ENCODE measurements at places on chromosomes 13 and 19.
A peak's percentile ranks its signal among the peaks of the same experiment; 100 is the strongest.

DNA sequence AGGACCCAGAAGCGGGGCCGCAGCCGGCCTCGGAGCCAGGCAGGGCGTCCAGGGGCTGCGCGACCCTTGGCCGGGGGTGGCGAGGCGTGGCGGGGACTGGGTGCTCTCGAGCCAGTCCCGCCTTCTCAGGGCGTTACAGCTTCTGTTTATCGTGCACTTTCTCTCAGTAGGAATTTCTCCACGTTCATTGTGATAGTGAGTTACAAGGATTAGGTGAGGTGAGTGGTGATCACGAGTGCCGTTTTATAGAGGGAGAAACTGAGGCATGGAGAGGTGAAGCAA is 600 bp downstream of the AP1M1 start:
- peak; percentile 88 for DNase-seq

DNA sequence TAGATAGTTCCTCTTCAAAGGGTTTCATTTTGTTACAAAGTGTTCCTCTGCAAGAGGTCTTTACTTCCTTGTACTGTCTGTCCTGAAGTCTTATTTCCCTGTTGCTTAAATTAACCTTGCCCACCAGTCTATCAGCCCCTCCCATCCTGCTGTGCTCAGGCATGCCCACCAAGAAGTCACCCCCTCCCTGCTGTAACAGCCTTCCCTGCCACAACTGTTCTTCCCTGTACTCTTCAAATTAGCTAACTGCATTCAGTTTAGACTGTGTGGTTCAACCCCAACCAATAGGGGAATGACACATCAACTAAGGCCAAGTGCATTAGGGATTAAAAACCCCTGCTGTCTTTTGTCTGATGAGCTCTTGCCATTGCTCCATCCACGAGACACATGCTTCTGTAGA is 34.4 kb upstream of the ZNF562 start:
- no peak for DNase-seq

DNA sequence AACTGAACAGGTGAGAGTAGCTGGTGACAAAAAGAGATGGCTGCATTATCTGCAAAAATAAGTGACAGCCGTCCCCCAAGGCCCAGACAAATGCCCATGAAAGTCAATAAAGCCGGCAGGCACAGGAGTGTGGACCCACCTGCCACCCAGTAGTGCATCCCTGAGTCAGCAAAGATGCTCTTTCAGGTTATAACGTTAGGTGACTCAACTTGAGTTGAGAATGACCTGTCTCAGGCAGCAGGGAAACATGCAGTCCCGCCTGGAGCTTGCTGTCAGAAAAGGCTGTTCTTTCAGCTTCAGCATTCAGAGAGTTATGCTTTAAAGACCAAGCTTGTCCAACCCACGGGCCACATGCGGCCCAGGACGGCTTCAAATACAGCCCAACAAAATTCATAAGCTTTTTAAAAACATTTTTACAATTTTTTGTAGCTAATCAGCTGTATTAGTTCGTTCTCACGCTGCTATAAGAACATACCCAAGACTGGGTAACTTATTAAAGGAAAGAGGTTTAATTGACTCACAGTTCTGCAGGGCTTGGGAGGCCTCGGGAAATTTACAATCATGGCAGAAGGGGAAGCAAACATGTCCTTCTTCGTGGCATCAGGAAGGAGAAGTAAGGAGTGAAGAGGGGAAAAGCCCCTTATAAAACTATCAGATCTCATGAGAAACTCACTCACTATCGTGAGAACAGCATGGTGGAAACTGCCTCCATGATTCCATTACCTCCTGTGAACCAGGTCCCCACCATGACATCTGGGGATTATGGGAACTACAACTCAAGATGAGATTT is 110.4 kb downstream of the RAB20 start:
- DNase-seq = no peak

DNA sequence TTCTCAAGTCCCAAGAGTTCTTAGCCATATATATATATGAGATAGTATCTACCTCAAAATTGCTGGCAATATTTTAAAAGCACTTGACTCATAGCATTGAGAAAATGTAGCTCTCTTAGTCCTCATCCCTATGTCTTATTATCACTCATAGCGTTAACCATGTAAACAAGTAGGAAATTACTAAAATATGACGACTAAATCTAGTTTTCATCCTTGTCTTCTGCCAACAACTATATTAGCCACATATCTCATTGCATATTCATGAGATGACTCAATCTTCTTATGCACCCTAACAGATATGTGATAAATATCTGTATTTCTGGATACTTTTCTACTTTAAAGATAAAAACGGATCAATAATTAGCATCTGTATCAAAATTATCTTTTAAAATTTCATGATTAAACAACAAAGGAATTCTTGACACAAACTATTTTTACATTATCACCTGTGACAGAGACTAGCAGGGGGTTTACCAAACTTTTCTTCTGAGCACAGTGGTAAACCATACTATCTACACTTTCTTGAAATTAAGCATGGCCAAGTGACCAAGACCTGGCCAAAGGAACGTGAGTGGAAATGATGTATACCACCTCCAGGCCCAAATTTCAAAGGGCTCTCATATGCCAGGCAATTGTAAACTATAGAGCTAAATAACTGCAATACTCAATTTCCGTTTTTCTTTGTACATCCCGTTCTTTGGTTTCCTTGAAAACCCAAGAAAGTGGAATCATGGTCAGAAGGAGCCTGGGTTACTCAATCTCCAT is 45.7 kb downstream of the ZC3H13 start:
- DNase-seq = no peak

DNA sequence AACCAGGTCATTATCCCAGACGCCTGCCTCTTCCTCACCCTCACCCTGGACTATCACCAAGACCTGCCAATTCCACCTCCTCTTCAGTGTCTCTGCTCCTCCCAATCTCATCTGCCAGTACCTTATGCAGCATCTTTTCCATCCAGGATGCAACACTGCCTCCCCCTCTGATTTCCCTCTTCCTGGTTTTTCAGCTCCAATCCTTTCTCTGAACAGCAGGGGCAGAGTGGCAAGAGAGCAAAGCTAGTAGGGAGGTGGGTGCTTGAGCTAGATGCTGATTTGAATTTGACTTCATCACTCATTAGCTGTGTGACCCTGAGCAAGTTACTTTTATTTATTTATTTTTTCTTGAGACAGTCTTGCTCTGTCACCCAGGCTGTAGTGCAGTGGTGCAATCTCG is 25.6 kb upstream of the CABP5 start:
- no peak for DNase-seq

- no peak for DNase-seq
These were observed 59.4 kb downstream of the SLC10A2 start for GRCh38 chr13:103006641-103007426.

- DNase-seq = no peak
These were observed 86.4 kb downstream of the RGCC start for GRCh38 chr13:41543664-41544300.

DNA sequence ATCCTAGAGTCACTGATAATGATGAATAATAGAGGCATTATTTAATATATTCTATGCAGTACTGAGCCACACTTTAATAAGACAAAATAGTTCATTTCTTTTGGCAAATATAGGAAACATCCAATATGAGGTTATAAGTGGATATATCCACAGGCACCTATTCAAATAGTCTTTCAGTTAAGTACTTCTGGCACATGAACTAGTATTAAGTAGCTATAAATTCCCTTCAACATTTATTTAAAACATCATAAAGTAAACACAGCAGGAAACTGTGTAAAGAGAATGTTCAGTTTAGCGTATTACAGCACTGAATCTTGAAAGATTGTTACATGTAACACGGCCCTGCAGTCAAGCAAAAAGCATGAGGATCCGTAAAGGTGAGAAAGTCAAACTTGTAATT is 463.3 kb upstream of the KLF12 start:
- DNase-seq = no peak

DNA sequence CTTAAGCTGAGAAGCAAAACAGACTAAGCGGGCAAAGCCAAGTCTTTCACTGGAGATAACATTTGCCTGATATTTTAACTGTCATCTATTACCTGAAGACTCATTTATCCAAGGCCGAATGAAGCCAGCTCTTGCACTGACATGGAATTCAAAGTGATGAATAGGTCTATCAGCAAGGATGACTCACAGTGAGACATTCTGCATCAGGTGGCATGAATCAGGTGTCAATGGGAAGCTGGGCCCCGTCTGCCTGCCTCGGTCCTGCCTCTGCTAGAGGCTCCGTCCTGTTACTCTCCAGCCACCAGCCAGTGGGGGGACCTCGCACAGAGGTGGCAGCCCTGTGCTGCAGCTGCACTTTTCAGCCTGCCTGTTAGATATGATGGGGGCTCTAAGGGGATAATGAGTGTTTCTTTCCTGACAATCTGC is 23.5 kb downstream of the STARD13 start:
- peak; percentile 29 for DNase-seq

DNA sequence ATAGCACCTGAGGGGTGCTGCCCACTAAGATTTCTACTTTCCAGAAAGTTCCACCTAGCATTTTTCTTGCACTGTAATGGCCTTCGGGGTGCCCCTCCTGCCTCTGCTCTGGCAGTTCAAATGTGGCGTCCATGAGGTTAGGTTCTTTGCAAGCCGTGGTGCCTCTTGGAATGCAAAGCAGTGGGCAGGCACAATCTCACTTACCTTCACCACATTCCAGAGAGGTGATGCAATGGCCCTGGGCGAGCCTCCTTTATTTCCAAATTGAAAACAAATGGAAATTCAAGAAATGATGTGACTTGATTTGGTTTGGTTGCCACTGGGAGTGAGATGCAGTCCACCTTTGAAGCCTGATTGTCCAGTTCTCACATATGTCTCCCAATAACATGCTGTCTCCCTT is 46.9 kb downstream of the FGF9 start:
- no peak for DNase-seq

DNA sequence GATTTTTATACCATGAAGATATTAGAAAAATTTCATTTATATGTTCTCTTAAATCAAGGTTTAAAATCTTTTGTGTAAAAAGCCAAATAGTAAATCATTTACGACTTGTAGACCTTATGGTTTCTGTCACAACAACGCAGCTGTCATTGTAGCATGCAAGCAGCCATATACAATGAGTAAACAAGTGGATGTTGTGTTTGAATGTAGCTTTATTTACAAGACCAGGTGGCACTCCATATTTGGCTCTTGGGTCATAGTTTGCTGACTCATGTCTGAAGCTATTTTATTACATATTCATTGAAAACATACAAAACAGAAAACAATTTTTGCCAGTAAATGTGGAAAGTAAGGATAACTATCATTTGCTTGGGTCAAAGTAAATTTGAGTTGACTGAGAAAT is 930.8 kb downstream of the SLITRK5 start:
- no peak for DNase-seq

GRCh38 chr13:48709213-48709612 is 55.5 kb downstream of the CYSLTR2 start:
- DNase-seq = no peak

DNA sequence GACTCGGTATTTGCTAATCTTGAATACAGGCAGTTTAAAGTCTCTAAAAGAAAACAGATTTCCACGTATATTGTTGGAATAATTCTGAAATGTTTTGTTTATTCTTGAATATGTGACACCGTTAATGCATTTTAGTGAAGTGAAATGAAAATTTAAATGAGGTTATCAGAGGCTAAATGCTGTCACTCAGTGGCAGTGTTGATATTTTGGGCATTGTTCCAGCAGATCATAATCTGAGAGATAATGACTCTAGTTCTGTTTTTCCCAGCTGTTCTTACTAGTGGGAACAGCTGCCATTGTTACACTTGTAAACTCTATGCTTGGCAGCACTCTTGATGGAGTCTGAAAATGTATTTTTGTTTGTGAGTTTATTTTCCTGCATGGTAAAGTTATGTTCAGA is 365.6 kb upstream of the SLC10A2 start:
- no peak for DNase-seq

GRCh38 chr19:58059003-58059670 is at the start of gene ZNF135:
ZNF135 (plus strand) TSS chr19:58059282; CDS start chr19:58060003, 721 bp downstream.
- DNase-seq = peak; percentile 57

DNA sequence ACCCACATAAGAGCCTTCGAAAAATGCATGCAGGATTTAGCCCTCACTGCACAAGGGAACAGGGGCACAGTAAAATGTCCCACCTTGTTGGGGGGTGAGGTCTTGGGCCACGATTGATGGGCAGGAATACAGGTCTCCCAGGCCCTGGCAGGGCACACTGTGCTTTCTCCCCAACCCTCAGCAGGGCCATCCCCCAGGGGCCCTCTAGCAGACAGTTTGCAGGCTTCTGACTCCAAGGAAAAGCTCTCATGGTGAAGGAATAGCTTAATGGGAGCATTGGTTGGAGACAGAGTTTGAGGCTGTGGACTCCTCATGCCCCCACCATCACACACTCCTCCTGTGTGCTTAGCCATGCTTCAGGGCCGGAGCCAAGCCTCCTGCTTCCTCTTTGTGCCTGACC is 484.6 kb downstream of the ZNF536 start:
- no peak for DNase-seq

GRCh38 chr13:95226932-95227695 is 74.1 kb downstream of the ABCC4 start:
- DNase-seq = no peak

DNA sequence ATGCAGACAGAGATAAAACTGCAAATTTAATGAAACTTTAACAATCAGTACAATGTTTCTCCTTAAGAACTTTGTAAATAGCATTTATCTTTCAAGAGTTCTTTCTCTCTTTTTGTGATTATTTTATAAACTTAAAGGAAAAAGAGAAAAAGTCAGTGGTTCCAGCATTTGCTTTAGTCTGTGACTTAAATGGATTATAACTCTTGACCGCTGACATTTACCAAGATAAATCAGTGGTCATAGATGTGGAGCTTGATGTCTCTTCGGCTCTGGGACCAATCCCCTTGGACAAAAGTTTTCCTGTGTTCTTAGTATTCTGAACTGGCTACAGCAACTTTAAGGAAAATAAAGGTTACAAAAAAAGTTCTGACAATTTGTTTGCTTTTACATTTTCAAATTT is 162.6 kb downstream of the TM9SF2 start:
- no peak for DNase-seq

- no peak for DNase-seq
These were observed 471.0 kb downstream of the COG6 start for GRCh38 chr13:40126306-40127085.

GRCh38 chr19:56085571-56086275 is 35.4 kb downstream of the ZNF787 start:
- no peak for DNase-seq

- no peak for DNase-seq
These were observed 46.1 kb downstream of the HSPH1 start for GRCh38 chr13:31115616-31116015.

- peak; percentile 87 for DNase-seq
These were observed 2.0 kb upstream of the KLF12 start for GRCh38 chr13:74136084-74136658.

- peak; percentile 50 for DNase-seq
These were observed 36.0 kb upstream of the SLC7A10 start for GRCh38 chr19:33261511-33262189.

DNA sequence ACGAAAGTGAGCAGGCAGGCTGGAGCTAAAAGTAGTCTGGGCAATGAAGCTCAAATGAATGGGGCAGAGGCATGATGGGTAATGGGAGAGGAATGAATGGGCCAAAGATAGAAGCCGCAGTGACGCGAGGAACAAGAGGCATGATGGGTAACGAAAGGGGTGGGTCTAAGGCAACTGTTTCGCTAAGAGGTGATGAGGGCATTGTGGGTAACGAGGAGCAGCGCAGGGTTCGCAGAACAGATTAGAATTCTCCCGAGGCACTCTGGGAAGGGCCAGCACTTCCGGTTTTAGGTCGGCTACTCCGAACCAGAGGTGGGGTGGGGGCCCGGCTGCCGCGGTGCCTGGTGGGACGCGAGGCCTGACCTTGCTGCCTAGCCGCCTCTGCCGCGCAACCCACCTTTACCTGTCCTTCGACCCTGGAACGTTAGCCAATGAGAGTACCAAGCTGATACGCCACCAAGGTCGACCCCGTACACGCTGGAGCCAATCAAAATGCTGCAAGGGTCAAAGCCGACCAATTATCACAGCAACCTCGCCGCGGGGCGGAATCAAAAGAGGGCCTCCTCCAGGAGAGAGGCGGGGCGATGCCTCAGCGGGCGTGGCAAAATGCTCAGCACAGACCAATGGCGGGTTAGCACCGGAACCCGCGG is 563 bp upstream of the TOMM40 start:
- peak; percentile 100 for DNase-seq
